ENCODE measurements at places on chromosomes 11 and 22.

DNA sequence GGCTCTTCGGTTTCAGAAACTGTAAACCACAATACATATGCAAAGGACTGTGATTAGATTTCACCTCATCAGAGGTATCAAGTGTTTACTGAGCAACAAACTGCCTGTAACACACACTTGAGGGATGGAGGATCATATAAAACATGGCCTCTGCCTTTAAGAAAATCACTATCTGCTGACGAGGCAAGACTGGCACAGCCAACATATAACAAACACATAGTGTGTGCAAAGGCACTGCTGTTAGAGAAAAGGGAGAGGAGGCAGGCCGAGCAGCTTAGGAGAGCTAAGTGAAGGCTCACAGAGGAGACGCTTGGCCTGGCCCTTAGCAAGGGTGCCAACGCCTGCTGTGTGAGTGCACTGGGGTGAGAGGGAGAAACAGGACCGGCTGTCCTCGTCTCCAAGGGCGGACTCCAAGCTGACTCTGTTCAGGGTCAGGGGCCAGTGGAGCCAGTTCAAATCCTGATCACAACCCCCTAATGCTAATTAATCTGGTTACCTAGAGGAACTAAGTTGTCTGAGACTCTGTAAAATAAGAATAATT is 48.2 kb downstream of the LRFN4 start:
- no peak for DNase-seq

DNA sequence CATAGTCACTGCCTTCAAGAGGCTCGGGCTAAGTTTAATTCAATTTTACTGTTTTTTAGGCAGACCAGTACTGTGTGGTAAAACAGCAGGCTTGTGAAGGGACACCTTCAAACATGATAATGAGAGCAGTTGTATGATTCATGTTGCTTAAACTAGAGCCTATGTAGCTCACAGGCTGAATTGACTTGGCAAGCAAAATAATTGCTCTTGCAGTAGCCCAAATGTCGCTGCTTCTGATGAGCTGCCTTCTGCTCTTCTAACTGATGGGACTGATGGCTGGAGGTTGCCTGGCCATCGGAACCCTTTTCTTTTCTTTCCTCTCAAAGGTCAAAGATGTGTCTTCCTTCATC is 137.6 kb downstream of the MAML2 start:
- no peak for DNase-seq

DNA sequence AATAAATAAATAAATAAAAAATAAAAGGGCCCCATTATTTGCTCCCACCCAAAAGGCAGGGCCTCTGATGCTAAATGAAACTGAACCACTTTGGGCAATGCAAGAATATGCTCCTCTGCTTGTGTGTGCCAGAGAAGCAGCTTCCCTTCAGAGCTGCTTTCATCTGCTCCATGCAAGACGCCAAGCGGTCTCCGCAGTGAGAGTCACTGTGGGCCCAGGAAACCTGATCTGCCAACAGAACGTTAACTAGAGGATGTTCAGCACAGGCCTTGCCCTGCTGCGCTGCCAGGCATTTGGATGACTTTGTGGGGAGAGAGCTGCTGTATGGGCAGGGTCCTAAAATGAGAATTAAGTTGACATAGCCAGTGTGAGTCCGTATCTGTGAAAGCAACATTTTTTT is 43.7 kb upstream of the APOA1 start:
- DNase-seq: no peak

DNA sequence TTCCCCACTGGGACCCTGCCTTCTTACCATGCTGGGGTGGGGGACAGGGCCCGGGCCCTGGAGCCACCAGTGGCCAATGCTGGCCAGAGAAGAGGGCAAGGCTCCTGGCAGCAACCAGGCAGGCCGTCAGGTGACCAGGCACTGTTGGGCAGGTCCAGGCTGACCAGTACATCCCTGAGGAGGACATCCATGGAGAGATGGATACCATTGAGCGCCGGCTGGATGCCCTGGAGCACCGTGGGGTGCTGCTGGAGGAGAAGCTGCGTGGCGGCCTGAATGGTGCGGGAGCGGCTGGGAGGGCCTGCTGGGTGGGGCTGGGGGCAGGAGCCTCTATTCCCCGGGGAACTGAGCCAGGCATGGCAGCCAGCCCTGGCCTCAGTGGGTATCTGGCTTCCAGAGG is 21.0 kb downstream of the C22orf23 start:
- no peak for DNase-seq

- no peak for DNase-seq
Measured at GRCh38 chr11:78019808-78020207, 3.3 kb downstream of the KCTD14 start.

DNA sequence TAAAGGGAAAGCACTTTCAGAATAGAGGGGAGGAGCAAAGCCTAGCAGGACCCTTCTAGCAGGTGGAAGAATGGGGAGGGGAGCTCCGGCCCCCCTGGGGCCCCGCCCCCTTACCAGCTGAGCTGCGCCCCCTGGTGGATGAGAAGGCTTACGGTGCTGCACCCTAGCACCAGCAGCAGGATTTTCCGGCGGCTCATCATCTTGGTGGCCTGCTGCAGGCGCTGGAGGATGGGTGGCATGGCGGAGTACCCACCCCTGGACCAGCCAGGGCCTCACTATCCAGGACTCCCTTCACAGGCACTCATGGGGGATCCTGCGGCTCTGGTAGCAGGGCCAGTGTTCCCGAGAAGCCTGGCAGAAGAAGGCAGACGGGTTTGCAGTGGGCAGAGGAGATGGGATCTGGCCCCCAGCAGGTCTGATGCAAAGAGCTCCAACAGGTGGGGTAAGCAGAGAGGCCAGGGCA is 3.8 kb downstream of the GAL3ST3 start:
- DNase-seq: peak; percentile 78

DNA sequence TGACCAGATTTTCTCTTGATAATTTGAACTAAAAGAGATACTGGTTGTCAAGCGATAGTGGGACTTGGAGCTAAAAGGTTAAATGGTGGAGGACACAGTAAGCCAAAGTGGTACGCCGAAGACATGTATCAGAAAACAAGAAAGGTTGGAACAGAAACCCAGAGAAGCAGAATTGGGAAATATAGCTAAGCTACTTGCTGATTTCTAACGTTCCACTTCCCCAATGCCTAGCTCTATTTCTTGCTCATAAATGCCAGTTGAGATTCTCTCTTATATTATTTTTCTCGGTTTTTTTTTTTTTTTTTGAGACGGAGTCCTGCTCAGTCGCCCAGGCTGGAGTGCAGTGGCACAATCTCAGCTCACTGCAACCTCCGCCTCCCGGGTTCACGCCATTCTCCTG is 12.7 kb downstream of the TMEM41B start:
- DNase-seq: no peak

DNA sequence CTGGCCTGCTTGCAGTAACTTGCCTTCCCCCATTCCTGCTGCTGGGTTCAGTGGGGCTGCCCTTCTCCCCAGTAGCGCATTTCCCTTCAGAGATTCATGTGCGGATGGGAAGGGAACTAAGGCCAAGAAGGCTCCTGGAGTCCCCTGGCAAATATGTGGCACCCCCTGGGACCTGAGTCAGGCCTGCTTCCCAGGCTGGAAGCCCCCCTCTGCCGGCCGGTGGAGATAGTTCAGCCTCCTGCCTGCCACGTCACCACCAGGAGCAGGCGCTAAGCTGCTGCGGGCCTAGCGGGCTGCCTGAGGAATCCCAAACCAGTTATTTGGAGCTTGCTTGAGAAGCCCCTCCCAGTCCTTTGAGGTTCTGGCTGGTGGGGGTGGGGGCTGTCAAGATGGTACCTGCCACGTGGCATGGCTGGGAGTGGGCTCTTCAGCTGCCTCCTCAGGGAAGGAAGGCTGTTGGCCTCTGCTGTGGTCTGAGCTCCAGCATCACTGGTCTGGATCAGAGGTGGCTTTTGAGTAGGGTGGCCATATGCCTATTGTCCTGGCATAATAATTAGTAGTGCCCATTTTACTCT is 2.0 kb downstream of the SERPINH1 start:
- DNase-seq: no peak

DNA sequence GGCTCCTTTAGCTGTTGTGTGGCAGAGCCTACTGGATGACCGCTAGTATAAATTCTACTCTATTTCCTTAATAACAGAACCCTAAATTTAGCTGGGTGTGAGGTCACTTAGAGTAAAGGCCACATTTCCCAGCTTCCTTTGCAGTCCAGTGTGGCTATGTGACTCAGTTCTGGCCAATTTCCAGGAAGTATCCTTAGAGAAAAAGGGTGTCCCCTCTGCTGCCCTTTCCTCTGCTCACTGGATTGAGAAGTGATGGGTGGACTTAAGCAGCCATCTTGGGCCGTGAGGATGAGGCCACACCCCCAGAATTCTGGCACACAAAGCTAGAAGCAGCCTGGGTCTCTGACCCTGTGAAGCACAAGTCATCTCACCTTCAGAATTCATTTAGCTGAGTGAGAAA is 11.7 kb upstream of the RASD2 start:
- no peak for DNase-seq

DNA sequence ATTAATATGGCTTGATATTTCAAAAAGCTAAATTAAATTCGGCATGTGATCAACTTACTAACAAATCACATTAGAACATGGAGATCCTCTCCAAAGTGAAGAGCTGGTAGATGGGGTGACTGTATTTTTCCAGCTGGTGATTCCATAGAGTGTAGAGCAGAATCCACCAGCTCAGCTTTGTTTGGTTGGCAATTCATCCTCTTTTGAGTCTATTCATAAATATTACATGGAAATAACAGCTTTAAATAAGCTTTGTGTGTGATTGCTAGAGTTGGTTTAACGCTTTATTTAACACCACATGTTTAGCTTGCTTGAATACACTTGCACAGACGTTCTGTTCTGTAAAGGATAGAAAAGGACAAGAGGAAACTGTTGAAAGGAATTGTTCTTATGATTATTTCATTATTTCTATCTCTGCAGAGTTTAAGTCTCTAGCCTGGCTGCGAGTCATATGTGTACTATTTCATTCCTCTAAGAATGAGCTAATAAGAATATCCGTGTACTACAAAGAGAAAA is 738.3 kb upstream of the KIRREL3 start:
- no peak for DNase-seq

GRCh38 chr11:82680252-82680651 is 53.4 kb downstream of the FAM181B start:
- DNase-seq: peak; percentile 64

DNA sequence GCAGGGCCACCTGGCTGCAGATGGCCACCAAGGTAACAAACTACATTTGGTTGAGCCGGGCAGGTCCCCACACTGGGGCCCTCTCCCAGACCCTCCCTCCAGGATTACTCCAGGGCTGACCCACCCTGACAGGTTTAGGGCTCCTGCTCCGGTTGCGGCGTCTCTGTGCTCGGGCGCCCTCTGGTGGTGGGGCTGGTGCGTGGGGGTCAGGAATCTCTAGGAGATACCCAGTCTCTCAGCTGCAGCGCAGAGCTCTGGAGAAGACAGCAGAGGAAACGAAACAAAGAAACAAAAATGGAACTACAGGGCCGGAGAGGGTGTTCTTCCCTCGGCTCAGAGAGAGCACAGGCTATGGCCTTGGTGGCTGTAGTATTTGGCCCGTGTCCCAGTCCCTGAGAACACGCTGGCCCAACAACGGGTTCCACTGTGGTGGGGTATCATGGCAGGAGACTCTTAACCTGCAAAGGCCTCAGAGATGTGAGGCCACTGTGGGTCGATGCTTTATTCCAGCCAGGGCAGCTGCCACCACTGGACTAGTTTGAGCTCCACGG is 2.4 kb downstream of the C11orf96 start:
- DNase-seq: peak; percentile 82

DNA sequence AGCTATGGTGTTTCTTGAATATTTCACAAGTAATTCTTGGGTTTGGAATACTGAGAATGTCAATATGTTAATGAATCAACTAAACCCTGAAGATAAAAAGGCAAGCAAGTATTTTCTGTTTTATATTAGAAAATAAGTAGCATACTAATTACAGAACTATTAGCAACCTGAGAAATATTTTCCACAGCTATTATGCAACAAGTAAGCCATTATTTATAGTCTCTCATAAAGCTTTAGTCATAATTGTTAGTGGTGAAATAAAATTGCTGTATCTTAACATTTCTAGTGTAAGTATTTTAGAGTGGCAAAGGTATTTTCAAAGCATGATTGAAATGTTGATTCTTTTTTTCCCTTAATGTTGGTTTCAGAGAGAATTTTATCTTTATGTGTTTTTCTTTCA is 53.3 kb downstream of the FAR1 start:
- no peak for DNase-seq

DNA sequence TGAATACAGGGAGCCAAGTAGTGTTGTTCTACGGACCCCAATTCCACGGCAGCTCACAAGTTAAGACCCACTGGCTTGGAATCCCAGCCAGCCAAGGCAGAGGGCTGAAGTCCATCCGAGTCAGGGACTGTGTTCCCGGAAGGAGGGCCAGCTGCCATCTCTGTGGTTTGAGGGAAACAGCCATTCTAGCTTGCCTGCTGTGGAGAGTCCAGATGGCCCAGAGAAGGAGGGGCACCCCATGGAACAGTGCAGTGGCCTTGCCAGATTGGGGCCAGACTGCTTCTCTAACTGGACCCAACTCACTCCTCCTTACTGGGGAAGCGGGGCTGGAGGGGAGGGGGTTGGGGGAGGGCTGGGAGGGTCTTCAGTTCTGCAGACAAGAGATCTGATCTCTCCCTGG is 156.4 kb downstream of the FAM181B start:
- no peak for DNase-seq

DNA sequence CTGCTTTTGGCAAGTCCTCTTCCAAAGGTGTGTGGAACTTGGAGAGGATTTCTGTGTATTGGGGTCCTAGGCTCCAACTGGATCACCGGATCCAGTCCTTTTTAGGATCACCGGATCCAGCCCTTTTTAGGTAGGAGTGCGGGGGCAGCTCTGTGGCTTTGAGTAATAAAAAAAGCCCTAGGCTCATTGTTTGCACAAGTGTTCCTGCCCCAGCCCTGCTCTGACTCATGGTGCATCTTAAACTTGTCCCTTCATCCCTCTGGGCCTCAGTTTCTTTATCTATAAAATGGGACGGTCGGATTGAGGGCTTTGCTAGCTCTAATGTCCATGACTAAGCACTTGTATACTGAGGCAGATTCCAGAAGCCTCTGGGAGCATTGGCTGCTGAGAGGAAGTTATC is 22.7 kb upstream of the CD44 start:
- DNase-seq: no peak

Measured in KBM-7 (cell line).